Progenitor cell of endocrine pancreas (in vitro differentiated cells): ENCODE measurements at places on chromosomes 4 and X.

DNA sequence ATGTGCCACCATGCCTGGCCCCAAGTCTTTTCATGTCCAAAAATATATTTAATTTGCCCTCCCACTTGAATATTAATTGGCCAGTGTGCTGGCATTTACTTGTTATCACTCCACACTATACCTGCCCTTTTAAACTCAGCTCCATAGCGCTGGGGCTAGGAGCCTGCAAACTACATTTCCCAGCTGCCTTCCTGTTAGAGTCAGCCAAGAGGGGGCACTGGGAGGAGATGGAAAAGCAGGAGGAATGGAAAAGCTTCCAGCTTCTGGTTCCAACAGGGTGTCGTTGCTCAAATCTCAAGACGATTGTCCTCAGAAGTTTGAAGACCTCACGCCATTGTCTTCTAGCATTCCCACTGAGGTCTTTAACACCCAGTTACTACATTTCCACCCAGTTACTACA, 315.5 kb downstream of the BCOR start:
- H3K4me3 ChIP-seq: no peak overlapping the region
- no peak for DNase-seq
- H3K36me3 ChIP-seq: no peaks in the 10 kb centered on the region
- H3K4me1 ChIP-seq: peaks cover 7% of the 10 kb centered on the region
- H3K27ac ChIP-seq: peak overlapping the region; percentile 41

DNA sequence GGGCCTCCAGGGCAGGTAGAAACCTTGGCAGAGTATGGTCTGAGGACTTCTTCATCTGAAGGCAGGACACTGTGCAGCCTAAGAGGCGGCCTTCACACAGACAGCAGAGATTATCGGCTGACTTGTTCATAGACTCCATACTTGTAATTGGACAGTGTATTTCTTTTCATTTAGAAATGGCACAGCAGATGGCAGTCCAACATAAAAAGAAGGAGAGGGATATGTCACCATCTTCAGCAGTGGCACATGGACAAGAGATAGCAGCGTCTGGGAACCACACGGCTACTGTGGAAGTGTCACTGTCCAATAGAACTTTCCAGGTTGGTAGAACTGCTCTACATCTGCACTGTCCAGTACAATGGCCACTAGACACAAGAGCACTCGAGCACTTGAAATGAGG, 21.7 kb upstream of the GEMIN8 start:
- no peaks in the 10 kb centered on the region for H3K4me1 ChIP-seq
- H3K27ac ChIP-seq: no peak overlapping the region
- H3K27me3 ChIP-seq: no peaks in the 10 kb centered on the region
- H3K36me3 ChIP-seq: no peaks in the 10 kb centered on the region
- DNase-seq: no peak
- no peak overlapping the region for H3K4me3 ChIP-seq

- no peaks in the 10 kb centered on the region for H3K4me1 ChIP-seq
- H3K36me3 ChIP-seq: no peaks in the 10 kb centered on the region
- no peak for DNase-seq
- peaks cover 9% of the 10 kb centered on the region for H3K27me3 ChIP-seq
- H3K27ac ChIP-seq: no peak overlapping the region
- no peak overlapping the region for H3K4me3 ChIP-seq
Observed at GRCh38 chr4:108559911-108560310, 60.5 kb upstream of the RPL34 start.

GRCh38 chrX:50697691-50698090, 116.3 kb downstream of the SHROOM4 start:
- peaks cover 5% of the 10 kb centered on the region for H3K4me1 ChIP-seq
- peaks cover 2% of the 10 kb centered on the region for H3K36me3 ChIP-seq
- no peak for DNase-seq
- H3K27me3 ChIP-seq: no peaks in the 10 kb centered on the region
- no peak overlapping the region for H3K4me3 ChIP-seq

DNA sequence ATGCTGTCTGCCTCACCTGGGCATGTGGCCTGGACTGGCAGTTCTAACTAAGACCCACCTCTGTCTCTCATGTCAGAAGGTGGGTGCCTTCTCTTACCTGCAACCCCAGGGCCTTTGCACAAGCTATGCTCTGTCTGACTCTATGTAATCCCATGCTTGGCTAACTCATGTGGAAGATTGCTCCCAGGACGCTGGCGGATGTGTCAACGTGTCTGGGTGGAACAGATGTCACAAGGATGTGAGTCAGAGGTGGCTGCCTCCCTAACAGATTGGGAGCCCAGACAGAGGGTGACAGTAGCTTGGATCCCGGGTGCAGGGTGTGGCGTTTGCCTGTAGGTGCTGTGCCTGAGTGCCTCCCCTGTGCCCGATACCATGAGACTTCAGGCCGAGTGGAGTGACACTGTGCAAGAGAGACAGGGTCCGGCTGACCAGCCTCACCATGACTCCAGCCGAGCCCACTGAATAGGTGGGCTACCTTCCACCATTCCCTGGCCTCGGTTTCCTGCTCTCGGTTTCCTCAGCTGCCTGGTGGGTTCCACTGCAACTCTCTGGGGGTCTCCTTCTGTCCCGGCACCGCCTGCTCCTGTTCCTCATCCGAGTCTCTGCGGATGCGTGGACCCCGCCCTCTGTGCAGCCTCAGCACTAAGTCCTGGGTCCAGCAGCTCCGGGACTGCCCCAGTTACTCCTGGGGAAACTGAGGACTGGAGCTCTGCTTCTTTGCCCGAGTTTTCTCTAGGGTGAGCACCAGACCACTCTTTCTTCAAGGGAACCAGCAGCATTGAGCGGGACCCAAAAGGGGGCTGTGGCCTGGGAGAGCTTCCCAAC, 11.0 kb downstream of the SH3BP2 start:
- peaks cover 6% of the 10 kb centered on the region for H3K4me1 ChIP-seq
- DNase-seq: no peak
- no peak overlapping the region for H3K4me3 ChIP-seq
- peaks cover 3% of the 10 kb centered on the region for H3K27me3 ChIP-seq
- H3K27ac ChIP-seq: no peak overlapping the region

GRCh38 chrX:71989768-71990426, 79.3 kb downstream of the NHSL2 start:
- H3K4me3 ChIP-seq: no peak overlapping the region
- H3K36me3 ChIP-seq: peaks cover 1% of the 10 kb centered on the region
- DNase-seq: no peak
- peaks cover 22% of the 10 kb centered on the region for H3K4me1 ChIP-seq
- H3K27me3 ChIP-seq: no peaks in the 10 kb centered on the region

- no peaks in the 10 kb centered on the region for H3K4me1 ChIP-seq
- H3K36me3 ChIP-seq: no peaks in the 10 kb centered on the region
- H3K27ac ChIP-seq: no peak overlapping the region
- H3K4me3 ChIP-seq: no peak overlapping the region
- DNase-seq: no peak
Observed at GRCh38 chrX:5771441-5771840, 457.2 kb downstream of the NLGN4X start.

DNA sequence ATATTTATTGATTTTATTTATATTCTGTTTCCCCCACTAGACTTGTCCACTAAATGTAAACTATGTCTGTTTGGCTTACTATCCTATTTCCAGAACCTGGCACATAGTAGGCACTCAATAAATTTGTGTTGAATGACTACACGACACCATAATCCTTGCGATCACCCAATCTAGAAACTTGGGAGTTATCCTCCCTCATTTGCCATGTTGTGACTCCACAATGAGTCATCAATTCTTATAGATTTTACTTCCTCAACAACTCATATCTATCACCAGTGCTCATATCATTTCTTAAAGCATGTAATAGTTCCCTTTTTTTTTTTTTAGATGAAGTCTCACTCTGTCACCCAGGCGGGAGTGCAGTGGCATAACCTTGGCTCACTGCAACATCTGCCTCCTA, 39.9 kb upstream of the VAMP7 start:
- H3K27me3 ChIP-seq: no peaks in the 10 kb centered on the region
- H3K4me3 ChIP-seq: no peak overlapping the region
- H3K27ac ChIP-seq: no peak overlapping the region
- no peak for DNase-seq
- no peaks in the 10 kb centered on the region for H3K4me1 ChIP-seq

GRCh38 chrX:25020905-25021449, 5.2 kb upstream of the ARX start:
- H3K27ac ChIP-seq: no peak overlapping the region
- peaks cover 93% of the 10 kb centered on the region for H3K27me3 ChIP-seq
- H3K36me3 ChIP-seq: no peaks in the 10 kb centered on the region
- peak overlapping the region; percentile 52 for H3K4me3 ChIP-seq

- H3K4me3 ChIP-seq: no peak overlapping the region
- peaks cover 41% of the 10 kb centered on the region for H3K27me3 ChIP-seq
- no peak for DNase-seq
- no peaks in the 10 kb centered on the region for H3K4me1 ChIP-seq
Observed at GRCh38 chrX:151167791-151168345, 8.5 kb upstream of the GPR50 start.
